ENCODE measurements at places on chromosomes 2 and 18.
A peak's percentile ranks its signal among the peaks of the same experiment; 100 is the strongest.

GRCh38 chr2:19890104-19890503, 11.7 kb downstream of the TTC32 start:
- DNase-seq, result peak; percentile 35

- DNase-seq, result peak; percentile 76
Observed at GRCh38 chr2:54560146-54560881, 104.2 kb downstream of the SPTBN1 start.

- peak; percentile 97 for DNase-seq
Observed at GRCh38 chr18:23071285-23071684, 64.0 kb upstream of the CABLES1 start.

DNA sequence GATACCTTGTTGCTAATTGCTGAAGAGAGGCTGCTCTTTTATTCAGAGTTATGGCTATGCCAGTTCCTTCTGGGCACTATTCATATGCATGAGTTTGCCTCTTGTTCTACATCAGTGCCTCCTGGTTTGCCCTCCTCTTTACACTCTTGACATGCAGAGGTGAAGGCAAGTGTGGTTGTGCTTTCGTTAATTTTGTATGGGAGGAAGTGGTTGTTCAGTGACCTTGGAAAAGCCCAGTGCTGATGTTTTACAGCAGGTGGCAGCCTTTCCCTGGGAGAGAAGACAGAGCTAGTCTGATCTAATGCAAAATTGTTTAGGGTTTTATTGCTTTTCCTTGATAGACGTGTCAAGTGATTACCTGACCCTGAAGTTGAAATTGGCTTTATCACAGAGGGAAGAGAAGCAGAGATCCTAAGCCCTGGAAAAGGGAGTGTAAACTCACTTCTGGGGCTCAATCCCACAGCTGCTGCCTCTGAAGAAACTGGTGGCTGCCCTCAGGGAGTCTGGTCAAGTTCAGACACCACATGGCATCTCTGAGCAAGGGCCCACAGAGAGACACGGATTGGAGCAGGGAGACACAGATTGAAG, 30.5 kb upstream of the VPS54 start:
- peak; percentile 86 for DNase-seq

DNA sequence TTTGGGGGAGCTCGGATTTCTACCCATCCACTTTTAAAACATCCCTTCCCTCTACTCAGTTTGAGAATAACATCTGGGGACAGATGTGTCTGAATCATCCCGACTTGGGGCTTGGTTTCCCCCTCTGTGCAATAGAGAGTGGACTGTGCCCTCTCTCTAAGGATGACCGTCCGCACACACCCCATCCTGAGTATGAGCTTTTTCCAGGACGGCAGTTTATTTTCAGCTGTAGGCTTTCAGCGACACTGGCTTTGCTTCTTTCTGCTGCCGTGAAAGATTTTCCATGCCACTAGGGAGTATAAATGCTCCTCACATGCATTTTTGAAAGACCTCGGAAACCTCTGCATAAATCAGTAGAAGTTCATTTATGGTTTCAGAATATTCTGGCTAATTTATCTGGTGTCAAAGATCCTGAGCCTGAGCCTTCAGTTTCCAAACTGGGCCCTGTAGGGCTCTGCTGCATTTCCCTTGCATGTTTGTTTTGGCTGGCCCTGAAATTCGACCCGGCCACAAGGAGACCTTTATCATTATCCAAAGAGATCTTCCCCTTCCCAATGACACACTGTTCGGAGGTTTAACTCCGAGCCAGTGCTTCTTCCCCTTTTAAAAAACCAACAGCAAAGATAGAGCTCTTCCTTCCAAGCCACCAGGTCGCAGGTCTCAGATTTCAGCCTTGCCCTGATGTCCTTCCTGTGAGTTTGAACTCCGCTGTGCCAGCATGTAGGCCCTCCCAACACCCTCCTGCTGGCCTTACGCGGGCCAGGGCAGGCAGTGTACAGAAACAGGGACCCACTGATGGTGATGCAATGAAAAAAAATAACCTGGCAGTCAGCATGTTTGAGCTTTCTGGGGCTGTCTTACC, 53.3 kb downstream of the FECH start:
- DNase-seq, result no peak

GRCh38 chr2:209331291-209331844, 92.5 kb upstream of the MAP2 start:
- DNase-seq, result no peak

- no peak for DNase-seq
Observed at GRCh38 chr2:239978411-239978810, 46.7 kb downstream of the NDUFA10 start.

DNA sequence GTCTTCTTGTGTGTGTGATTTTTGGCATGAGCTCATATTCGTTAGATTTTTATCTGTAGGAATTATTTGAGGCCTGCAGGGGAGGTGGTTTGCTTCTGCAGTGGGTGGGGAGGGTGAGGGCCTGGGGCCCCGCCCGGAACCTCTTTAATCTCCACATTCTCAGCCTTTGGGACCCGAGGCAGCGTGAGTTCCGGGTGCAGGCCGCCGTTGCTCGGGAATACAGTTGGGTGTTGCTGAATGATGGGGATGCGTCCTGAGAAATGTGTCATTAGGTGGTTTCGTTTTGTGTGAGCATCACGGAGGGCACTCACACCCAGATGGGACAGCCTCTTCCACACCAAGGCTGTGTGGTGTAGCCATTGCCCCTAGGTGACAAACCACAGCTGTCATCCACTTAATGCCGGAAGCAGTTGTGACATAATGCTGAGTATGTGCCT, 13.7 kb upstream of the GAL3ST2 start:
- peak; percentile 95 for DNase-seq

GRCh38 chr2:49035481-49035880, 118.8 kb downstream of the FSHR start:
- no peak for DNase-seq

DNA sequence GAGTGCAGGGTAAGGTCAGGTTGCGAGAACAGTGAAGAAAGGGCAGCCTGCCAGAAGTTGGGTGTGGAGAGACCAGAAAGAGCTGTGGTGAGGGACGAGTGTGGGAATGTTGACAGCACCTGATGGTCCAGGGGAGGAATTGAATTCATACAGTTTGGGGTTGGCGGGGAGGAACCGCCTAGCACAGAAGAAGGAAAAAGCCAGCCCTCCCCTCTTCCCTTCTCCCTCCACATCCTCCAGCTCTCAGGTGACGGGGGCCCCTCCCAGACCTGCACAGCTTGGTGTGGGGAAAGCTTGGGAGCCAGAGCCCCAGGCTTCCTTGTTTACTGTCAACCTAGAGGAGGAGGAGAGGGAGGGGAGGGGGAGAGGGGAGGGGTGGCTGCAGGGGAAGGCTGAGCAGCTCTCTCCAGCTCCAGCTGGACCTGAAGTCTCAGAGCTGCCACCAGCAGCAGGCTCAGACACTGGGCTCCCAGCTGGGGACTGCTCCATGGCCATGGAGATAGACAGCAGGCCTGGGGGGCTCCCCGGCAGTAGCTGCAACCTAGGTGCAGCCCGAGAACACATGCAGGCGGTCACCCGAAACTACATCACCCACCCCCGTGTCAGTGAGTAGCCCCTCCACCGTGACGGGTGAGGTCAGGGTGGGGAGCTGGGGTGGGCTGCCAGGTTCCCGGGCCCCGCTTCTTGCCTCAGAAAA, at the start of gene ATP6V1B1:
TSS of gene ATP6V1B1 (plus strand) at position 433 of the 697 bp plus-strand sequence. CDS start at position 488, 55 bp downstream.
- DNase-seq, result peak; percentile 32

DNA sequence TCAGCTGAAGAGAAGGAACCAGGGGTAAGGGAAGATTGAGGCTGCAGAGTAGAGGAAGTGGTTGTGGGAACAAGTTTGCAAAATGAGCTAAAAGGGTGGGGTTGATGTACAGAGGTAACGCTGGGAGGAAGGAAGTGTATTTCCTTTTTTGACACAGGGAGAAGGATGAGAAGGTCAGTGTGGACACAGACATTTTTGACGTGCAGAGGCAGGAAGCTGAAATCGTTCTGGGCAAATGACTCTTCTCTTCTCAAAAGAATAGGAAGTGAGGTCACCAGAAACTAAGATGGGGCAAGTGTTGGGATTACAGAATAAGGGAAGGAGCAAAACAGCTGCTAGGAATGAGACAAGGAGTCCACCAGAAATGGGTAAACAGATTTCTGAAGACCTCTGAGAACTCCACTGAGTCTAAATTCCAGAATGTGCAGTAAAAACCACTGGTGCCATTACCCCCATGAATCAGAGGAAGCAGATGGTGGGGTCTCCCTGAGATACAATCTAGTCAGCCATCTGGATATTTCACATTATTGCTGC, 20.0 kb upstream of the RNF149 start:
- DNase-seq, result peak; percentile 81

- no peak for DNase-seq
Observed at GRCh38 chr2:239206042-239206441, 194.8 kb downstream of the HDAC4 start.

DNA sequence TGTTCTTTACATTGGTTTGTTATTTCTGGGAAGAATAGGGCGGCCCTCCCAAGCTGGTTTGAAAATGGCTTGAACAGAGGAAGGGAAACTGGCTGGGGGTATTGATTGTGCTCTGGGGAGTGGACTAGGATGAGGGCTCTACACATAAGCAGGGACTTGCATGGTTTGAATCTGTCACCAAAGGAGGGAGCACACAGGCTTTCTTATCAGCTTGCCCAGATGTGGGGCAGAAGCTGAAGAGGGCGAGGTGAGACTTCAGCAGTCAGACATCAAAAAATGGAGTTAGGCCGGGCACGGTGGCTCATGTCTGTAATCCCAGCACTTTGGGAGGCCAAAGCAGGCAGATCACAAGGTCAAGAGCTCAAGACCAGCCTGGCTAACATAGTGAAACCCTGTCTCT, 7.2 kb upstream of the RAB12 start:
- DNase-seq, result no peak

DNA sequence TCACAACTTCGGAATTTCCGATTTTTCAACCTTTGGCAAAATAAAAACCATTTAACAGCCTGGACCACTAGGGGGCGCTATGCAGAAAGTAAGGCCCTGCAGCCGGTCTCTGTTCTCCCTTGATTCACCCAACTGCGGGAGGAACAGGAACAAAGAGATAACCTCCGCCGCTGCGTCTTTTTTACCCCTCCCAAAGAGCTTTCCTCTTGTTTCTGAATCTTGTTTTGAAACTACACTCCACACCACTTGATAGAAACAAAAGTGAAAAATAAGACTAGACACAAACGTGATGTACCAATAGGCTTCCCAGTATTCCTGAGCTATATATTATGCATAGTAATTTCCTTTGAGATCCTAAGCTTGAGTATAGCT, 231.2 kb downstream of the MYO3B start:
- DNase-seq, result peak; percentile 82

- DNase-seq, result no peak
Observed at GRCh38 chr2:29782549-29783458, 138.6 kb downstream of the ALK start.

- no peak for DNase-seq
Observed at GRCh38 chr18:10033016-10033399, 119.2 kb downstream of the VAPA start.

DNA sequence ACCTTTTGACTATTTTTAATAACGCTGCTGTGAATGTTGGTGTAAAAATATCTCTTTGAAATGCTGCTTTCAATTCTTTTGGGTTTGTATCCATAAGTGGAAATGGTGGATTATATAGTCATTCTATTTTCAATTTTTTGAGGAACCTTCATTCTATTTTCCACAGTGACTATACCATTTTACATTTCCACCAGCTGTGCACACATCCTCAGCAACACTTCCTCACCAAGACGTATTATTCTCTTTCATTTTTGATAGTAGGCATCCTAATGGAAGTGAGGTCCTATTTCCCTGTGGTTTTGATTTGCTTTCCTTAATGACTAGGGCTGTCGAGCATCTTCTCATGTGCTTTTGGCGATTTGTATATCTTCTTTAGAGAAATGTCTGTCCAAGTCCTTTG, 14.8 kb downstream of the CASP10 start:
- no peak for DNase-seq

DNA sequence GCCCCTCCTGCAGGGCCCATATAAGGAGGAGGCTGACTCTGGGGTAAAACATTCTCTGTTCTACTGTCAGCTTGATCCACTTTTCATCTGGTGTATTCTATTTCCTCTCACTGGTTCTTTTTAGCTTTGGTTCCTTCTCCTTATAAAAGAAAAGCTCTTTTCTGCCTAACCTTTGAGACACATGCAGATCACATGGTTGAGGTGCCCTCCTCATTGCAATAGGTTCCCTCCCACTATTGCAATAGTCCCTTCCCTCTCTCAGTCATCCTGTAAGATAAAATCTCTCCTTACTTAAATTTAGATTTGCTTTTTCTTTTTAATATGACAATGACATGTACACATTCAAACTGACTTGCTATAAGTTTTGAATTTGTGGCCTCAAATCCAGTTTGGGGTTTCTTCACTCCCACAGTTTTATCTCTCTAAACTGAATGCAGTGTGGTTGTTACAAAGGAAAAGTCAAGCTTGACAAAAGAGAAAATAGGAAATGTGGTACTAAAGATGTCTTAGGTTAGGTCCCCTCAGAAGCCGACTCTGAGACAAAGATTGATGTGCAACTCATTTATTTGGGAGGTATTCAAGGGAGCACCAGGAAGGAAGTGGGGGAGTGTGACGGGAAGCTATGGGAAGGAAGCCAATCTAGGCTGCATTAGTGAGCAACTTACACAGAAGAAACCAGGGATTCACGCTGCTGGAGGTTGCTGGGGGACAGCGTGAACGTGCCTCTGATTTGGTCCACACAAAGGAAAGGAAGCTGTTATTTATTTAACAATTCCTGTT, 127.6 kb upstream of the LINC00305 start:
- DNase-seq, result no peak

DNA sequence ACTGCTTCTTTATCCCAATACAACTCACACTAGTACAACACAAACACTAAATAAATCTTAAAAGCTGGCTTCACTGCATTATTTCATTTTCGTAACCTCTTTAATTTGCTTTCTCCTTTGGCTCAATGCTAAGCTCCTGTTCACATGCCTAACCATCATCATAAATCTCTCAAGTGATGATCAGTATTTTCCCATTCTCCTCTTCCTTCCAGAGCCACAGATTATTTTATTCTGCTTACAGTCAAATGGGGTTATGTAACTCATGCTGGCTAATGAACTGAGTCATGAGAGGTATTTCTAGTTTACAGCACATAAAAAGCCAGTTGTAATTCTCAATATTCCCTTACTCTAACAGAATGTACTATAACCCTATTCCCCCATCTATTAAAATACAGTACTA, 350.4 kb upstream of the ZC3H15 start:
- DNase-seq, result no peak

GRCh38 chr18:70374154-70374553, 85.3 kb downstream of the SOCS6 start:
- DNase-seq, result no peak

DNA sequence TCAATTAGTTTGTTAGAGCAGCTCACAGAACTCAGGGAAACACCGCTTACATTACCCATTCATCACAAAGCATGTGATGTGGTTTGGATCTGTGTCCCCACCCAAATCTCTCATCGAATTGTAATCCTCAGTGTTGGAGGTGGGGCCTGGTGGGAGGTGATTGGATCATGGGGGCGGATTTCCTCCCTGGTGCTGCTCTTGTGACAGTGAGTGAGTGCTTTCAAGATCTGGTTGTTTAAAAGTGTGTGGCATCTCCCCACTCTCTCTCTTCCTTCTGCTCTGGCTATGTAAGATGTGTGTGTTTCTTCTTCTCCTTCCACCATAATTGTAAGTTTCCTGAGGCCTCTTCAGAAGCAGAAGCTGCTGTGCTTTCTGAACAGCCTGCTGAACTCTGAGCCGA, 63.5 kb upstream of the AGPS start:
- no peak for DNase-seq
